ENCODE measurements at places on chromosomes 7 and 10.
A peak's percentile ranks its signal among the peaks of the same experiment; 100 is the strongest.

- DNase-seq, result no peak
Observed at GRCh38 chr7:146830686-146831085, 714.1 kb downstream of the CNTNAP2 start.

DNA sequence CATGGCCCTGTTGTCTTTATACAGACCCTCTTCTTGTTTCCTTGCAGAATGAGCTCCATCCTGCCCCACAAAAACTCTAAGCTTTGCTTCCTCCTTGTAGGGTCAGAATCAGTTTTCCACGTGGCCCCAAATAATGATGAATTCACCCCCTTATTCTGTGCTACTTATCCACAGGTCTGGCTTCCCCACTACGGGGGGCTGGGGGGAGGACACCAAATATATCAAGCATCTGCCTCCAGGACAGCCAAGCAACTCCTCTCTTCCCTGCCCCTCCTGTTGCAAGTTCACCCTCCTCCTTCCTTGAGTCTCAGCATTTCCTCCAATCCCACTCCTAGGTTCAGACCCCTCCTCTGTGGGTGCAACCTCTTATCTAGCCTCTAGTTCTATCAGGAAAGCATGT is 743.3 kb downstream of the GRID1 start:
- no peak for DNase-seq

DNA sequence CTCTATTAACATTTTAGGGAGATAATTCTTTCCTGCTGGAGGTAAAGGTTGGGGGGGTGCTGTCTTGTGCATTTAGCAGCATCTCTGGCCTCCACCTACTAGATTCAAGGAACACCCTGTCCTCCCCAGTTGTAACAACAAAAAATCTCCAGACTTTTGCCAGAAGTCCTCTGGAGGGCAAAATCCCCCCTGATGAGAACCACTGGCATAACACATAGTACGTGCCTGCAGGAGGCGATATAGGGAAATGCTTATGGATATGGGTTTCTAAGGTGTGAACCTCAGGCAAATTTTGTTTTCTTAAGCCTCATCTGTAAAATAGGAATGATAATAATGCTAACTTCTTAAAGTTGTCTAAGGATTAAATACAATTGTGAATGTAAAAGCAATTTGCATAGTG is 2.9 kb upstream of the OSBPL3 start:
- no peak for DNase-seq

- no peak for DNase-seq
Observed at GRCh38 chr7:4190010-4190981, 491.8 kb upstream of the FOXK1 start.

GRCh38 chr10:93554760-93555432 is 11.6 kb upstream of the FFAR4 start:
- DNase-seq, result no peak

- DNase-seq, result no peak
Observed at GRCh38 chr7:34457329-34457728, 200.7 kb upstream of the NPSR1 start.

DNA sequence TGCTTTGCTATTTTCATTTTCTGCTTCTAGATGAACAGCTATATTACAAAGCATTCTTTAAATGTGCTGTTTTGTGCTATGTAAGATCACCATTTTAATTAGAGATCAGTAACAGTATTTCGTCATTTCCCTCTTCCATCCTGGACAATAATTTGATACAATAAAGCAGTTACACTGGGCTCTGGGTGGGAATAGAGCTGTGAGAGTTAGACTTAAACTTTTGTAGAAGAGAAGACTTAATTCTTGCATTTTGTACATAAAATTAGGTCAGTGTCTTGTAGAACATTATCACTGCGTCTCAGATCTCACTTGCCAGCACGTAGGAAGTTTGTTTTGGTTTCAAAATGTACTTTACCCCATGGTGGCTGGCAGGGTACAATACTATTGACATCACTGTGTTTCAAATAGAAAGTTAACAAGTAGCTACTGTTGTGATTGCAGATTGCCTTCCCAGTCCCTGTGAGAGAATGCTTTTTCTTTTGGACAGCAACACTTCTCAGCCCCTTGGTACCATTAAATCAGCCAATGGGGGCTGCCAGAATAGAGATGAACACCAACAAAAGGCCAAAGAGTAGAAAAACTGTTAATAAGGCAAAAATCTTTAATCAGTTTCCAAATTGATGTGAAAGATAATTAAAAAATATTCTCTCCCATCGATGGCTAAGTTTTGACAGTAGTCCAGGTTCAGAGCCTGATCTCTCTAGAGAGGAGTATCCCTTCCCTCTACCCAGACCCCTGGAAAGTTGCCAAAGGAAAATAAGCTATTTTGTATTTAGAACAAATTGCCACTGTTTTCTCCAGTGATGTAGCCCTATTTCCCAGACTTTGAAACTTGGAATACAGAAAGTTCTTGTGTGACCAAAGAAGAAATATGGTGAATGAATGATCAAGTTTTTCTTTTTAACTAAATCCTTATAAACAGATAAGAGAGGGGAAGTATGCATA is 35.1 kb downstream of the SMNDC1 start:
- DNase-seq, result no peak

DNA sequence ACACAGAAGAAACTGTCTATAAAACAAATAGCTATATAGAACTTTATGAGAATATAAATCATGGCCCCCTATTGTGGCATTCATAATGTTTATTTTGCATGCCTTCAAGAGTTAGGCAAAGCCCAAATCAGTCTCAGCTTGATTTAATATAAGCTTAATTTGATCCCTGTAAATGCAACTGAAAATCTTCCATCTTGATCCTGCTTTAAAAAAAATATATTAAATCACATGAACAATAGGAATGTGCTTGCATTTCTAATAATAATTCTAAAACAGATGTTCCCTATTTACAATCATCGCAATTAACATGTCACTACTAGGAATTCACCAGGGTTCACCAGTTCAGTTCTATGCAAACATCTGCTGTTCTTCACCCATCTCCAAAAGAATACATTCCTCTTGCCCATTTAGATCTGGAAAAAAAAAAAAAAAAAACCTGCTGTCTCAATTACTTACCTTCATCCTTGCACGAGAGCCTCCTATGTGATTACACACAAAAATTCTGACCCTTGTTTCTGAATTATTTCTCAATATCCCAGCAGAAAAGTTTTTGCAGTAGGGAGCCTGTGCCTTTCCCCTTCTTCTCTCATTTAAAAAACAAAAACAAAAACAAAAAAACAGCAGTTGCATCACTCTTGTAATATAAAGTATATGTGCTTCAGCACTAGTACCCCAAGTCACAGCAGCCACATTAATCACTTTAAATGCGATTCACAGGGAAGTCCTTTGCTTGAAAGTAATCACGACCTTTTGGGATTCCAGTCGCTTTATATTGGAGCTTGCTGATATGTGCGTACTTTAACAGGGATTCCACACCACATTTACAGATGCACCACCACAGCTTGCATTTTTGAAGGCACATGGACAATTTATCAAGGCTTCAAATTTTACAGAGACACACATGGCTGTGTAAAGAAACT is 194.8 kb upstream of the KMT2E start:
- no peak for DNase-seq

DNA sequence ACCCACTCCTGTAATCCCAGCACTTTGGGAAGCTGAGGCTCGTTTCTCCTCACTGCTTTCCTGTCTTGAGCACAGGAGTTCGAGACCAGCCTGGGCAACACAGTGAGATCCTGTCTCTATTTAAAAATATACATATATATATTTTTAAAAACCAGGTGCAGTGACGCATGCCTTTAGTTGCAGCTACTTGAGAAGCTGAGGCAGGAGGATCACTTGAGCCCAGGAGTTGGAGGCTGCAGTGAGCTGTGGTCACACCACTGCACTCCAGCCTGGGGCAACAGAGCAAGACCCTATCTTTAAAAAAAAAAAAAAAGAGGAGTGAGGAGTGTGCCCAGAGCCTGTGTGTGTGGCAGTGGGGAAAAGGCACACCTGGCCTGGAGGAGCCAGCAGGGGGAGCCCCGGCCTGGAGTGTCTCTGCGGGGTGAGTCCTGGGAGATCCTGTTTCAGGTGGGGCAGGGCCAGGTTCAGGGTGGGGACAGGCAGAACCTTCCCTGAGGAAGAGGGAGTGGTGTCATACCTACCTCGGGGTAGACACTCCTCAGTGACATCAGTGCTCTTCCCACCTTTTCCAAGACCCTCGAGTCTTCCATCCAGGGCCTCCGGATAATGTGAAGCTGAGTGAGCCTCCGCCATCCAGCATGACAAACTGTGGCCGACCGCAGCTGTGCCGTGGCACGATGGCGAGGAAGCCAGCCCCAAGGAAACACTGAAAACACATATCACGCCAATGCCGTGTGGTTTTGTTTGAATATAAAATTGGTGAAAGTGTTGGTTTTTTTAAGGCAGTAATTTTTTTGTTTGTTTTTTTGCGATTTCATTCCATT is 9.0 kb upstream of the ARPC1B start:
- DNase-seq, result peak; percentile 73

- no peak for DNase-seq
Observed at GRCh38 chr7:48091506-48092433, 2.7 kb downstream of the UPP1 start.

GRCh38 chr7:101939136-101939695 is 121.8 kb downstream of the CUX1 start:
- no peak for DNase-seq

DNA sequence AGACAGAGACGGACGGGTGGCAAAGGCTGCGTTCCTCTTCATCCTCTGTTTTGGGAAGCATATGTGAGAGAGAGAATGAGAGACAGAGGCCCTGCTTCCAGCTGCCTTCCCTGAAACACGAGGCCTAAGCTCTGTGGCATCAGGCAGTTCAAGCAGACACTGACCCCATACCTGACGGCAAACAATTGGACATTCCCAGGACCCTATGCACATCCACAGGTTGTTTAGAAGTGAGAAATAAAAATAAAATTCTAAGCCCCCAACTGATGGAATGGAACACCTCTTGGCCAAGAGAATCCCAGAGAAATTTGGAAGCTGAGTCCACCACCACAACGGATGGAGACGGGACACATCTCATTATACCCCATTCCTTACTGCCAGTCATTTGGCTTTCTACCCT is 105.3 kb downstream of the CPXM2 start:
- DNase-seq, result no peak

DNA sequence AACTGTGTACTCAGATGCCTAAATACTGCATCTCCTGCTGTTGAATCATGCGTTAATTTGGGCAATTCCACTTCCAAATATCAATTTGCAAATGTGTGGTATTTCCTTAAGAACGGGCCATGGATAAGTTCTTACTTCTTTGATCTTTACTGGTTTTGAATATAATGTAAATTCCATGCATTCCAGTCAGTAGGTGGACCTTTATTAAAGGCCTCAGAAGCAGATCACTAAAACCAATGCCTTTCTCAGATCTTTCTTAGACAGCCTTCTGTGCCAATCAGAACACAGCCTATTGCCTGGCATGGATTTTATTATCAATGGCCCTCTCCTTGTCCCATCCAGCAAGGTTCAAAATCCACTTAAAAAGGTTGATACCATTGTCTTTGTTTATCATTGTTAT is 21.5 kb upstream of the POM121L12 start:
- no peak for DNase-seq

DNA sequence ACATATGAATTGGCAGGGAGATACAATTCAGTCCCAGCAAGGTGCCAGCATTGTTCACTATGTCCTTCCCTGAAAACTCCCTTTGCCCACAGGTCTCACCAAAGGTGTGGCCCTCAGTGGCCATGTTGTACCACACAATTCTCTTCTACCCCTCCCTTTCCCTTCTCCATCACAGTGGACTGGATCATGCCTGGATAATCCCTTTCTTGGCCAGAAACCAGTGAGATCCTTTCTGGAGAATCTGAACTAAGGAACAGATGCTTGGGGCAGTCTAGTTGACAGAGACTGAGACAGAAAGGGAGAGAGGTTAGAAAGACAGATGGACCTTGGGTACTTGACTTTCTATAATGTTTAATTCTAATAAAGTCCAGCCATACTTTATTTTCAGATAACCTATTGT is 9.5 kb downstream of the NMT2 start:
- no peak for DNase-seq
